ENCODE measurements at places on chromosomes 2 and 18.

GRCh38 chr2:109208951-109209335 lies 79.9 kb downstream of the SH3RF3 start:
- DNase-seq: no peak

GRCh38 chr18:78981989-78982620 lies 2.5 kb downstream of the SALL3 start:
- no peak for DNase-seq

DNA sequence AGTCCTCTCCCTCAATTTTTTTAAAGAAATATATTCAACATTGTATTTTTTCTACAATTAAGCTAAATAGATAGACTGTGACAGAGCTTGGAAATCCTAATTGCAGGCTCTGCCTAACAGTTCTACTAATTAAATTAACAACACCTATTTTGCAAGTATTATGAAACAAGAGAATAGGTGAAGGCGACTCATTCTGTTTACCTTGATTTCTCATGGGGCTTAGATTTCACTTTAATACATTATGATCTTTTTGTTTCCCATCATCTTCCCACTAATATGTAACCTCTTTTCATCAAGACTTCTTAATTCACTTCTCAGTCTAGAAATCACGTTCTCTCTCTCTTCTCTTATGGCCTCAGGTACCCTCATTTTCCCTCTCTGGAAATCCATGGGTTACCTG lies 42.7 kb upstream of the TANK start:
- DNase-seq: no peak

DNA sequence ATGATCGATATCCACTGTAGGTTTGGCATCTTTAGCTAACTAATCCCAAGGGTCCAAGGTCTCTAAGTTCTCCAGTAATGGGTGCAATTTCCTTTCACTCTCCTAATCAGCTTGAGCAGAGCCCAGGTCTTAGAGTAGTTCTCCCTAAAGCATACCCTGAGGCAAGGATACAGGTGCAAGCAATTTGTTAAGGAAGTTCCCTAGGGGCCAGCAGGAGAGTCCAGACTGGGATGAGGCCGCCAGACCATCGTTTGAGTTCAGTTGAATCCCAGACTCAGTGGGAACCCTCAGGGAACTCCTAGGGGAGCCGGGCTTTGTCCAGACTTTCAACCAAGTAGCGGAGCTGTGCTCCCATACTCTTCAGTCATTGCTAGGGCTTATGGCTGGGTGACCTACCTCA lies 835.4 kb upstream of the CDH2 start:
- DNase-seq: no peak

- no peak for DNase-seq
These were observed 290.1 kb upstream of the SIX2 start for GRCh38 chr2:45299361-45299760.

- DNase-seq: no peak
These were observed 3.6 kb downstream of the PAPOLG start for GRCh38 chr2:60759654-60760053.

- DNase-seq: no peak
These were observed 4.5 kb downstream of the SEMA4F start for GRCh38 chr2:74658516-74658915.

- peak; percentile 98 for DNase-seq
These were observed at the start of gene PELI1 for GRCh38 chr2:64144057-64145013. PELI1 (minus strand) TSS chr2:64144420; CDS start chr2:64108310, 36,110 bp downstream.

DNA sequence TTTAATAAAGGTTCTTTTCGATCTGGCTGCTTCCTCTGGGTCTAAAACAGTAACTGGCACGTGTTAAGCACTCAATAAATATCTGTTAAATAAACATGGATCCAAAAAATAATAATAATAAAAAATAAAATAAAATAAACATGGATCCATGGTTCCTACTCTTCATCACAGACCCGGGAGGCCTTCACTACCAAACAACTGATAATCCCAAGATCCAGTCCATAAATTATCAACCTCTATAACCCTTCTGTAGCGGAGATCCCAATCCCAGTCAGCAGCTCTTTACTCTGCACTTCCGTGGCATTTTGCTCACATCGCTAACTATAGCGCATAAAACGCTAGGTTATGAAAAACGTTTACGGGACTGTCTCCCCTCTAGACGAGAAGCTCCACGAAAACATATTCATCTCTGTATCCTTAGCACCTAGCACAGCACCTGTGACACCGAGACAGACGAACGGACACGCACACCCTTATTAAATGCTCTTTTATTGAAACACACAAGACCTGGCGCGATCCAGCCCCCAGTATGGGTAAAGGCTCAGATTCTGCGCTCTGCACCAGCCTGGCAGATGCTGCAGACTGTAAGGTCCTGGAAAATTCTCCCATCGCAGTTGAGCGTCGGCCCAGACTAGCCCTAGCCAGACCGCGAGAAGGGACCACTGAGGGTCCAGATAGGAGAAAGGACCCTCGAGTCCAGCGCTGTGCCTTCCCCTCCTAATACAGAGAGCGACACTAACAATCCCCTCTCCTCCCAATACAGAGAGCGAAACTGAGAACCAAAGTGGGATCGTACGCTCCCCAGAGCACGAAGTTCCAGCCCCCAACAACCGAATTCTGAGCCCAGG lies 770 bp downstream of the NBAS start:
- peak; percentile 24 for DNase-seq

DNA sequence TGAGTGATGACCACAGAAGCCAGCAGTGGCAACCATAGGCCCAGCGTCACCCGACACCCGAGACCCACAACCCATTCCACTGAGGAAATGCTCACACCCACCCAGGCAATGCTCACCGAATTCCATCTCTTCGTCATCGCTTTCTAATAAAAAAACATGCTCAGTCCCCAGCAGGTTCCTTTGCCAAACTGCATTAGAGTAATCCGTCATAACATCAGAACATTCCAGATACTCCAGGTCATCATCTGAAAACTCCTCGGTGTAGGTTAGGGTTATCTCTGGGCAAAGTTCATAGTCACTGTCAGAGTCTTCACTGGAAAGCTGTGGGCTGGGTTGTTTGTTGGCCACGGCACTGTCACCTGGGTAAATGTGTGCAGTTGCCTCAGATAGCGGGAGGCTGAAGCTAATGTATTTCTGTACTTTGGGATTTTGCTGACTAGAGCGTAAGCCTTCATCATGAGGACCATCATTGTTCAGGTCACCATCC lies 49.3 kb downstream of the ALPK2 start:
- no peak for DNase-seq

DNA sequence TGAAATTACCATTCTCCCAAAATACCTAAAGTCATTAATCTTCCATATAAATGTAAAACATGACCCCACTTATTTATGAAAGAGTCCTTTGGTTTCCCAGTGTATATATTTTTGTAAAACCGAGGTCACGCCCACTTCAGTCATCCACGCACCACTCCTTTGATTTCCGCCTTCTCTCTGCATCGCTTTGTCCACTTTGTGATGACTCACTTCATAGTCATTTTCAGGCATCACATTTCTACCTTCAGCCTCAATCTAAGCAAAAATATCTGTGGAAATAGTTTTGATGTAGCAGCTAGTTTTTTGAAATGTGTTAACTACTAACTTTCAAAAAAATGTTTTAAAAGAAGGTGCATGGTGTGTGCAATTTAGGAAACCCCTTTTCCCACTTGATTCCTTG lies 793.5 kb upstream of the SOX11 start:
- DNase-seq: no peak

- no peak for DNase-seq
These were observed 27.3 kb upstream of the SPOPL start for GRCh38 chr2:138474100-138474825.

Measured in activated CD4-positive, alpha-beta T cell treated with anti-CD3 and anti-CD28 coated beads, Interleukin-10, Interleukin-2, amounts not matched to agents 100 ng/mL and 50 ng/mL, durations not matched to agents 16 hours and 8 hours (primary cell).